ENCODE measurements at places on chromosomes 7 and 10.

- no peak for DNase-seq
Observed at GRCh38 chr10:8042721-8043568, 11.5 kb upstream of the GATA3 start.

DNA sequence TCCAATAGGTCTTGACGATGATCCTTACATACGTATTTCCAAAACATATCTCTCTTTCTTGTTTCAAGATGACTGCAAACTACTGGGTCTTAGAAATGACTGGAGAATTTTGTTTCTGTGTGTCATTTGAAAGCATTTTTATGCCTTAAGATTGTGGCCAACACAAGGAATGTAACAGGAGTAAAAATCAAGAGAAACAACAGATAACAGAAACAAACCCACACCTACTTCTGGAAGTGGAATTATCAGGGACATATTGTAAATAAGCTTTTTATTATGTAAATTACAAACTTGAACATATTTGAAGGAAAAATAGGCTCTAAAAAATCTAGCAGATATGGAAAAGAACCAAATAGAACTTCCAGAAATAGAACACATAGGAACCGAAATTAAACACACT lies 195.6 kb downstream of the CYP26A1 start:
- DNase-seq: no peak

- DNase-seq: no peak
Observed at GRCh38 chr10:118901906-118902305, 127.6 kb upstream of the NANOS1 start.

DNA sequence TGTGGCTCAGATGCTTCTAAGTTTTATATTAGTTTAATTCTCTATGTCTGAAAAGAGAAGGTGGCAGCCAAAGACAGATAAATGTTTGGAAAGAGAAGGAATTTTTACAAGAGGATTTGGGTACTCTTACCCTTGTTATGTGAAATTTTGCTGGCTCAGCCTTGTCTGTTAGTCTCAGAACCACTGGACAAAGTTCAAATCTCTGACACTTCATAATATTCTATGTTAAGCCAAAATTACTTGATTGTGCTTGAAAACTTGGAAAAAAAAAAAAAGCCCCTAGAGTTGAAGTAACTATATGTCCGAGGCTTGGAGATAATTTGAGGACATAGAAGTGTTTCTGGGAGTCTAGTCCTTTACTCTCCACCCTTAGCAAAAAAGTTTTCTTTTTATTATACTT lies 1079.3 kb upstream of the LRRTM3 start:
- no peak for DNase-seq

DNA sequence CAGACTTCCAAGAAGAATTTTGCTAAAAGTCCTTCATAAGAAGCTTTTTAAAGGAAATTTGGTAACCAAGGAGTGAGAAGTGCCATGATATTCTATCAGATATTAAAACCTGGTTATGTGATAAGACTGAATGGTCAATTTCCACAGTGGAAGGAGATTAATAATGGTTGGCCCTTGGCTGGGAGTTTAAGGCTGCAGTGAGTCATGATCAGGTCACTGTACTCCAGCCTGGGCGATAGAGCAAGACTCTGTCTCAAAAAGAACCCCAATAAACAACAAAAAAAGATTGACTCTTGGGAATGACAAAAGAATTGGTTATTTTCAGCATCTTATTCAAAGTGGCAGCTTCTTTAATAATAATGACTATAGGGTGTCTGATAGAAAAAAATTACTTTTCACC lies 37.2 kb downstream of the EXOC4 start:
- DNase-seq: no peak

DNA sequence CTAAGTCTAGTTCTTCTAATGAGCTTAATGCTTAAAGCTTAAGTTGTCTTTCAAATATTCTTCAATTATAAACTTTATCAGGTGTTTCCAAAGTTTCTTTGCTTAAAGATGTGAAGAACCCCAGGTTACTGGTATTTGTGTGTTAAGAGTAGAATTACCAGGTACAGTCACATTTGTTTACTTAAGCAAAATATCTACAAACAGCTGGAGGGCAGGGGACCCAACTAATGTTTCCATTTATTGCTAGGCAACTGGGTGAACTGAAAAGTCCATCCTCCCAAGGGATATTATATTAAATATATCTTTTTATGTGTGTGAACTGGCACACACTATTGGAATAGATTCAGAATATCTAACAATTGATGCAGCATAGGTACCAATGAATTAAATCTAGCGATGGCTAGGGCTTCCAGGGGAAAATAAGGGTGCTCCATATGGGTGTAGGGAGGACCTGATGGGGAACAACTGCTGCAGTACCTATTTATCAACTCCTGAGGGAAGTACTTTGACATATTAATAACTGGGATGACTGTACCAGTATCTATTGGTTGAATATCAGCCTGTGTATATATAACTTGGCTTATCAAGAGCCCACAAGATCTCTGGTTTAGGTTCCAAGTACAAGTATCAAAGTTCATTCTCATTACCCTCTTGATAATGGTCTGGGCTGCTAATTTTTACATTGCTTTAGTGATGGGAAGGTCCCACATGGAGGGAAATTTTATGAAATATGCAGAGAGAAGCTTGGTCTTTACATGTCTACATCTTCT lies 10.3 kb upstream of the AGR3 start:
- DNase-seq: no peak

Data from keratinocyte (primary cell).